ENCODE measurements at places on chromosomes 16 and 17. TPM values are rescaled to one million over a fixed set of nuclear protein-coding genes. Genes with fewer than 3 reads are reported as not detected.
A peak's percentile ranks its signal among the peaks of the same experiment; 100 is the strongest.

DNA sequence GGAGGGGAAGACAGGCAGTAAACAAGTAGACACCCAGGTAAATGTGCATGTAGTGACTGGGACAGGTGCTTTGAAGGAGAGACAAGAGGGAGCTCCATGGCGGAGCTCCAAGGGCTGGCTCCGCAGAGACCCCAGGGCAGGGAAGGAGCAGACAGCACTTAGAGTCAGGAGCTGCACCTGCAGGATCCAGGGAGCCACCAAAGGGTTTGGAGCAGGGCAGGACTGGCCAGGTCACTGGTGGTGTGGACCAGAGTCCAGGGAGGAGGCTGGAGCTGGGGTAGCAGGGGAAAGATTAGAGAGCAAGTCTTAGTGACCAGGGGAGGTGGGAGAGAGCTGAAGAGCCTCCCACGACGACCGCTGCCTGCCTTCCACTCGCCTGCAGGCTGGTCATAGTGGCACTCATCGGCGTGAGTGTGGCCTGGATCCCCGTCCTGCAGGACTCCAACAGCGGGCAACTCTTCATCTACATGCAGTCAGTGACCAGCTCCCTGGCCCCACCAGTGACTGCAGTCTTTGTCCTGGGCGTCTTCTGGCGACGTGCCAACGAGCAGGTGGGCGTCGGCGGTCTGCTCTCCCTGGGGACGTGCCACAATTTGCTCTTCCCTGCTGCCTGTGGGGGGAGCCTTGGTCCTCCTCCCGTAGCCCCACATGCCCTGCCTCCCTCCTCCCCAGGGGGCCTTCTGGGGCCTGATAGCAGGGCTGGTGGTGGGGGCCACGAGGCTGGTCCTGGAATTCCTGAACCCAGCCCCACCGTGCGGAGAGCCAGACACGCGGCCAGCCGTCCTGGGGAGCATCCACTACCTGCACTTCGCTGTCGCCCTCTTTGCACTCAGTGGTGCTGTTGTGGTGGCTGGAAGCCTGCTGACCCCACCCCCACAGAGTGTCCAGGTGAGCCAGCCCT lies 14.7 kb upstream of the FAM83G start:
- DNase-seq: peak; percentile 22
- H3K27ac ChIP-seq: no peak overlapping the region
- no peak overlapping the region for H3K4me3 ChIP-seq
- no peaks in the 10 kb centered on the region for H3K36me3 ChIP-seq
- no peaks in the 10 kb centered on the region for H3K27me3 ChIP-seq

DNA sequence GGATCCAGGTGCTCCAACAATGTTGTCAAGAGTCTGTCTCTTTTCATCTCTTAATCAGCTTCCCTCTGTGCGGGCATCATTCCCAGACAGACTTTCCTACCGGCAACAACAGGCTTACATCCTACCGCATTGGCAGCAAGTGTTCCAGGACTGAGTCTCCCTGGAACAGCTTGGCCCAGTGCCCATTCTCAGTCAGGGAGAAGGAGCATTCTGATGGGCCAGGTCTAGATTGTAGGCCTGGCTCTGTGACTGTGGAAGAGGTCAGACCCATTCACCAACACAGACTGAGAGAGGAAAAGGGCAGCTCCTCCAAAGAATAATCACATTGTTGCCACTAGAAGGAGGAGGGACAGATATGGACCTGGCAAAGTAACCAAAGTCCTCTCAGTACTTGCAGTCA lies 68.1 kb upstream of the TMEM132E start:
- no peak for DNase-seq
- no peak overlapping the region for H3K27ac ChIP-seq
- H3K27me3 ChIP-seq: peaks cover 14% of the 10 kb centered on the region
- no peaks in the 10 kb centered on the region for H3K4me1 ChIP-seq
- no peaks in the 10 kb centered on the region for H3K36me3 ChIP-seq

Gene PSMC3IP
- 30.9 TPM for total RNA-seq

Gene ALDH3A1
- 0.20 TPM for total RNA-seq

DNA sequence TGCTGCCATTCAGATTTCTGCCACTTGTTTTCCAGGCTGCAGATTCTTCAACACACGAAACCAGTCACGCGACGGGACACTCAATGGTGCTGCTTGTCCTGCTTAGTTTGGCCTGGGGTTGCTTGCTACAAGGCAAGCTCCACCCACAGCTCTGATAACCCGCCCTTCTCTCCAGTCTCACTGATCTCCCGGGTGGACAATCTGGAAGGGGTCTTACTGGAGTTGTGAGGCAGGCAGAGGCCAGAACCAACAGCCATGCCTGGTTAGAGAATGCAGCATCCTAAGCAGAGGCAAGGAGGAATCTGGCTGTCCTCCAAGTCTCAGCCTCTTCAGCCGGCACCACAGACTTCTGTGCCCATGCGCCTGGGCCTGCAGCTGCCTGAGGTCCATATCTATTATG lies 119.1 kb downstream of the KCNJ12 start:
- peaks cover 4% of the 10 kb centered on the region for H3K27me3 ChIP-seq
- no peak overlapping the region for H3K27ac ChIP-seq
- no peaks in the 10 kb centered on the region for H3K36me3 ChIP-seq
- no peaks in the 10 kb centered on the region for H3K4me1 ChIP-seq
- no peak overlapping the region for H3K4me3 ChIP-seq
- DNase-seq: no peak

GRCh38 chr16:67162506-67163163 lies 1.9 kb upstream of the HSF4 start:
- H3K36me3 ChIP-seq: no peaks in the 10 kb centered on the region
- peak; percentile 33 for DNase-seq
- H3K4me1 ChIP-seq: peaks cover 4% of the 10 kb centered on the region
- H3K27me3 ChIP-seq: no peaks in the 10 kb centered on the region

DNA sequence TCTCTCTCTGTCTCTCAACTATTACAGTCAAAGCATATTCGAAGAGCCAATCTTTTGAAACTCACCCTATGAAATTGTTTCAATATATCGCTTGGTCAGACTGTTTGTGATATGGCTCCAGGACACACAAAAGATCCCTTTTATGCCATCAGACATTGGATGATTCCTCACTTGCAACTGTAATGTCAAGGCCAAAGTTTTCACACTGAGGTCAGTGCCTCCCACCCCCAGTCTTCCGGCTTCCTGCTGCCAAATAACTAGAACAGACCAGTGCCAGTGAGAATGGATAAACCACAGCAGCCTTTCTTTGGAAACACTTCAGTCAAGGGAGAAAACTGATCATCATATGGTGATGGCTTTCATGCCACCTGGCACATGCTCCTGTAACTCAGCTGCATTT lies 321.9 kb upstream of the ZFHX3 start:
- no peak overlapping the region for H3K27ac ChIP-seq
- no peaks in the 10 kb centered on the region for H3K36me3 ChIP-seq
- peaks cover 44% of the 10 kb centered on the region for H3K27me3 ChIP-seq

Gene SLC12A3
- not detected for total RNA-seq

- H3K27ac ChIP-seq: no peak overlapping the region
- DNase-seq: no peak
- H3K36me3 ChIP-seq: no peaks in the 10 kb centered on the region
- no peaks in the 10 kb centered on the region for H3K4me1 ChIP-seq
Observed at GRCh38 chr16:10226141-10226986, 44.1 kb upstream of the GRIN2A start.

DNA sequence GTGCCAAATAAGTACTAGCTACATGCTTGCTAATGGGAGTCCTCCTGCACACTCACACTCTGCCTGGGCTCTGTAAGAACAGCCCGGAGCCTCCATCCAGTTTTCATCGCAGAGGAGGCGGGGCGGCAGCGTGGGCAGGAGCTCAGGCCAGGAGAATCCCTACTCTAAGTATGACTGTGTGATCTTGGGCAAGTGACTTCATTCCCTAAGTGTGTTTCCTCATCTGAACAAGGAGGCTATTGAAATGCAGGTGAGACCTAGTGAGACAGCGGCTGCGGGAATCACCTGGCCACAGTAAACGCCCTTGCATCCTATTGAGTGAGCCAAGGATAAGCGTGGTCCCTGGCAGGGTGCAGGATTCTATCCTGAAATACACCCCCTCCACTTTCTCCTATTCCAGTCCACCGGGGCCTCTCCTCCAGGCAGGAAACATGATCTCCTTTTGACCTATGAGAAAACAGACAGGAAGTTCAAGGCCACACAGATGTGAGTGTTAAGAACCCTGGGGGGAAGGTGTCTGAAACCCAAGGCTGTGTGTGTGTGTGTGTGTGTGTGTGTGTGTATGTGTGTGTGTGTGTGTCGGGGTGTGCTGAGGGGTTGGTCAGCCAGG lies 5.2 kb upstream of the RAI1 start:
- H3K27ac ChIP-seq: no peak overlapping the region
- no peaks in the 10 kb centered on the region for H3K4me1 ChIP-seq
- no peak overlapping the region for H3K4me3 ChIP-seq

Gene CA7
- total RNA-seq: not detected

Gene TMEM235
- not detected for total RNA-seq

DNA sequence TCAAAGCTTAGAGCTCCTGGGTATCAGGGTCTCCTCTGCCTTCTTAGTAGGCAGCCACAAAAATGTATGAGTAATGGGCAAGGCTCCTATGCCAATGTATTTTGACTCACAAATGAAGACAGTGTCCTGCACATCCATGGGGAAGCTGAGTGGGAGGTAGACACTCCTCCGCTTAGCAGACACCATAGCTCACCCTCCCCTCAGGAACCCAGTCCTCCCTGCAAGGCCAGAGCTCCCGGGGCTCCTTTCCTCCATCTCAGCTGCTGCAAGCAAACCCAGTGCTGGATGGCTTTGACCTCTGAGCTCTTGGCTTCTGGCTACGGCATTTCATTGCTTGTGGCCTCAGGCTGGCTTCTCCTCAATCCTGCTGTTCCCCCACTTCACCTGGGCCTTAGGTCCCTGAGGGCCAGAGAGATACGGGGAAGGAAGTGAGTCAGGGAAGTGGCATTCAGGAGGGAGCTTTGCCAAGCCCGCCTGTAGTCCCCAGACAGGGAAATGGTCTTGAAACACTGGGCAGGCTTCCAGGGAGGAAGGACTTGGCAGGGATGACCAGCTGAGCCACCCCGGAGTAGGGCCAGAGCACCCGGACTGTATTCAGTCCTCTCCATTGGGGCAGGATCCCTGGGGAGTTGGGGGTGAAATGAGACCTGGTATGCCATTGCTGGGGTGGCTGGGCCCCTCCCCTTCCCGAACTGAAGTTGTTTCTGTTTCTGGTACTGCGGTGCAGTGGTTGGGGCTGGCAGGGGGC lies 4.5 kb downstream of the ABCC3 start:
- H3K36me3 ChIP-seq: no peaks in the 10 kb centered on the region
- peaks cover 34% of the 10 kb centered on the region for H3K4me1 ChIP-seq
- peak overlapping the region; percentile 3 for H3K27ac ChIP-seq
- peak; percentile 94 for DNase-seq
- no peaks in the 10 kb centered on the region for H3K27me3 ChIP-seq
- H3K4me3 ChIP-seq: no peak overlapping the region

- no peak for DNase-seq
- no peaks in the 10 kb centered on the region for H3K27me3 ChIP-seq
- no peak overlapping the region for H3K27ac ChIP-seq
- no peaks in the 10 kb centered on the region for H3K4me1 ChIP-seq
Observed at GRCh38 chr17:32584792-32585191, 98.0 kb downstream of the CDK5R1 start.

Gene SEPTIN1
- 0.86 TPM for total RNA-seq

Gene MYL4
- not detected for total RNA-seq

Gene SSTR5
- total RNA-seq: not detected

DNA sequence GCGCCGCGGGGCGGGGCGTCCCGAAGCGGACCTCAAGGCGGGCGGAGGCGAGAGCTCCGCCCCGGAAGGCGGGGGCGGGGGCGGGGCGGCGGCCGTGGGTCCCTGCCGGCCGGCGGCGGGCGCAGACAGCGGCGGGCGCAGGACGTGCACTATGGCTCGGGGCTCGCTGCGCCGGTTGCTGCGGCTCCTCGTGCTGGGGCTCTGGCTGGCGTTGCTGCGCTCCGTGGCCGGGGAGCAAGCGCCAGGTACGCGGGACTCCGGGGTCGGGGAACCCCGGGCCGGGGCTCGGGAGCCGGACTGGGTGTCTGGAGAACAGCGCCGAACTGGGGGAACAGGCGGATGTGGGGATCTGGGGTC lies at the start of gene TNFRSF12A:
Gene TNFRSF12A, plus strand, starts transcription at position 122 of the 357 bp plus-strand sequence. Its CDS starts 30 bp downstream, at position 152.
- no peaks in the 10 kb centered on the region for H3K36me3 ChIP-seq
- H3K4me3 ChIP-seq: peak within 1 kb of the TSS; percentile 63
- DNase-seq: peak; percentile 89

Gene GP1BA
- not detected for total RNA-seq

Gene NETO2
- total RNA-seq: 45.0 TPM

DNA sequence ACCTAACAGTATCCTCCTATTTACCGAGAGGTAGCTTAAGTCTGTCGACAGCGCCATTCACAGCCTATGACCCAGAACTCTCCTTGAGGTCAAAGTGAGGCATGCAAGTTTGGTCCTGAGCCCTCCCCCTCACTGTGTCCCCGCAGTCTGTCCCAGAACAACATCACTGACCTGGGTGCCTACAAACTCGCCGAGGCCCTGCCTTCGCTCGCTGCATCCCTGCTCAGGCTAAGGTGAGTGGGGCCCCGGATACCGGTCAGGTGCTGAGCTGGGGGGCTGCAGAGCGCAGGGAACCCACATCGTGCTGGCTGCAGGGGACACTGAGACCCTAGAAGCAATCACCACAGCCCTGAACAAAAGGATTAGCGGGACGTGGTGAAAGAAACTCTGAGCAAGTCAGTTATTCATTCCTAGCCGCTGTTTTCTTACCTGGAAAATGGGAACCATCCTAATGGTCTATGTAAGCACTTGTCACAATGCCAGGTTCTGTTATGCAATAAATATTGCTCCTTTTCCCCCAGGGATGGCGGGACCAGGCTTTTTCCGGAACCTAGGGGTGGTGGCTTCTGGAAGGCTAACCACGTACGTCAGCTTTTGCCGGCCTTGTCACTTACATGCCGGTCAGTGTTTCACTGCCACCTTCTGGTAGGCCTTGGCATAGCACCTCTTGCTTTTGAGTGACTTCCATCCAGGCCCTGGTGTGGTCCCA lies 23.8 kb downstream of the DEXI start:
- no peak overlapping the region for H3K4me3 ChIP-seq
- H3K4me1 ChIP-seq: no peaks in the 10 kb centered on the region
- peak; percentile 88 for DNase-seq
- H3K27me3 ChIP-seq: no peaks in the 10 kb centered on the region
- H3K36me3 ChIP-seq: no peaks in the 10 kb centered on the region
- no peak overlapping the region for H3K27ac ChIP-seq

Gene OR3A3
- not detected for total RNA-seq

- H3K4me3 ChIP-seq: peak within 1 kb of the TSS; percentile 68
- peak within 1 kb of the TSS; percentile 94 for H3K27ac ChIP-seq
- peaks cover 7% of the 10 kb centered on the region for H3K36me3 ChIP-seq
- no peaks in the 10 kb centered on the region for H3K27me3 ChIP-seq
- peaks cover 77% of the 10 kb centered on the region for H3K4me1 ChIP-seq
Observed at GRCh38 chr16:57802341-57803133, at the start of gene KIFC3. TSS of gene KIFC3 (minus strand) at chr16:57802491. CDS start at chr16:57798243, 4,248 bp downstream.

DNA sequence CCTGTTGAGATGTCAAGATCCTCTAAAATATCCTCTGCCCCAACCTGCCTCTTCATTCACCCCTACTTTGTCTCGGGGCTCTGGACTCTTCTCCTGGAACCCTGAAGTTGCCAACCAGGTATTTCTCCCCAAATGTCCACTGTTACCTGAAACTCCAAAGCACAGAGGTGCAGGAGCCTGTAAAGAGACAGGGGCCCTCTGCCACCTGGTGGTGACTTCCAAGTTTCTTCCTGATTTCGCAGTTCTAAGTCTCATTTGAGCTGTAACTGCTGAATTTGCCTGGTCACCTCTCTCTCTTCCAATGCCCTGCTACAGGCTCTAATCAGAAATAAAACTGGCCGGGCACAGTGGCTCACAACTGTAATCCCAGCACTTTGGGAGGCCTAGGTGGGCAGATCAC lies 77.1 kb upstream of the RCVRN start:
- H3K4me3 ChIP-seq: no peak overlapping the region
- H3K36me3 ChIP-seq: no peaks in the 10 kb centered on the region
- no peak overlapping the region for H3K27ac ChIP-seq

- H3K4me1 ChIP-seq: no peaks in the 10 kb centered on the region
- H3K27ac ChIP-seq: no peak overlapping the region
- H3K27me3 ChIP-seq: no peaks in the 10 kb centered on the region
Observed at GRCh38 chr16:55101026-55101425, 170.4 kb downstream of the IRX5 start.
